ENCODE measurements at places on chromosomes 12 and 14. TPM values are rescaled to one million over a fixed set of nuclear protein-coding genes. Genes with fewer than 3 reads are reported as not detected.

DNA sequence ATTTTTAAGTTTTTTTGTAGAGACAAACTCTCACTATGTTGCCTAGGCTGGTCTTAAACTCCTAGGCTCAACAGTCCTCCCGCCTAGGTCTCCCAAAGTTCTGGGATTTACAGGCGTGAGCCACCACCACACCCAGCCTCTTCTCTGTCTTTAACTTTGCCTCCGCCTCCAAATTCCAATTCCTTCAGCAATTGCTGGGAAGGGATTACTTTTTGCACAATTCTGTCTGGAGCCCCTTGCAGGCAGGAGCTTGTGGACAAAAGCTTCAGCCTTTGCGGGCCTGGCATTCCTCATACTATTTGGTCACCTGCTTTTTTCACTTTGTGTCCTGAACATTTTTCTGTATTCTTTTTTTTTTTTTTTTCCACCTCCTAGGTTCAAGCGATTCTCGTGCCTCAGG is 26.0 kb downstream of the SH2B3 start:
- DNase-seq, result peak; percentile 22

- peak; percentile 82 for DNase-seq
These were observed at the start of gene AACS for GRCh38 chr12:125065021-125065918. Gene AACS, plus strand, starts transcription at chr12:125065435. Its CDS starts 150 bp downstream, at chr12:125065585.

Gene OR4E2
- not detected for total RNA-seq

DNA sequence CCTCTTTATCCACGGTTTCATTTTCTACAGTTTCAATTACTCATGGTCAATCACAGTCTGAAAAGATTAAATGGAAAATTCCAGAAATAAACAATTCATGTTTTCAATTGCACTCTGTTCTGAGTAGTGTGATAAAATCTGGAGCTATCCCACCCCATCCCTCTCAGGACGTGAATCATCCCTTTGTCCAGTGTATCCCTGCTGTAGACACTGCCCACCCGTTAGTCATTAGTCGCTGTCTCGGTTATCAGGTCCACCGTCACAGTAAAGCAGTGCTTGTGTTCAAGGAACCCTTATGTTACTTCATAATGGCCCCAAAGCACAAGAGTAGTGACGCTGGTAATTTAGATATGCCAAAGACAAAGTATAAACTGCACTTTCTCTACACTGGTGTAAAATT is 141.0 kb upstream of the LMNTD1 start:
- peak; percentile 94 for DNase-seq

DNA sequence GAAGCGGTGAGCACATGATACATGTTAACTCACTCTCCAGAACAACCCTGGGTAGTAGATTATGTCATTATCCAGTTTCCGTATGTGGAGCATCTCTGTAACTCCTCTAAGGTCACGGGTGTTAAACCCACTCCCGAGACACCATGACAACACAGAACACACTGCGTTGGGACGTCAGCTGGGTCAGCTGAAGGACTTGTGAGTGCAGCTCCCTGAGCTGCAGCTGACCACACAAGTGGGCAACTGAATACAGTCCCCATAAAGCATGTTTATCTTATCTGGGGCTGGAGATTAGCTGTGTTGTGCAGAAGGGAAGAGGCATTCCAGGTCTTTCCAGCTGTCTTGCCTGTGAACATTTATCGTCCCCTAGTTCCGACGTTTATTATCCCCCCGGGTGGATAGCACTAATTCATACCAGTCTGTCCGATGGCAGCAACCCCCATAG is 211.5 kb downstream of the CHST11 start:
- no peak for DNase-seq

- no peak for DNase-seq
These were observed 49.5 kb downstream of the GPR137C start for GRCh38 chr14:52602131-52602530.

DNA sequence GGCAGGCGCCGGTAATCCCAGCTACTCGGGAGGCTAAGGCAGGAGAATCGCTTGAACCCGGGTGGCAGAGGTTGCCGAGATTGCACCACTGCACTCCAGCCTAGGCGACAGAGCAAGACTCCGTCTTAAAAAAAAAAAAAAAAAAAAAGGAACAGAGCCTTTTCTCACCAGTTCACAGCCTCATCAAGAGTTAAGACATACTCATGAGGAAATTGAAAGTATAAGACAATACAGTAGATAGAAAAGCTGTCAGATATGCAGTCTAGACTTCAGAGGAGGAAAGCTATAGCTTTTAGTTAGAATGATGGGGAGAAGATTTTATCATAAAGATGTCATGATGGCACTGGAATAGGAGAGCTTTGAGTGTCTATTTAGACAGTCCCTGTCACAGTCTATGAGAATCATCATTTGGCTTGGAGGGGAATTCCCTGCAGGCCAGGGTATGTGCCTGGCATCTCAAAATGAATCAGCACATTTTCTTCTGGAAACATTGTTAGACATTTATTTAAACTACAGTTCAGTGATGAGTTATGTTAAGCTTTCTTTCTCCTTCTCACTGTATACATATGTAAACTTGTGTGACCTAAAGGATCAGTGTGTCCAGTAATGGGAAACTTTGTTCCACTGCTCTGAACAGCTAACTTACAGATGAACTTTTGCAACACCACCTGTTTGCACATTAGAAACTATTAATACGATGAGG is 2.9 kb upstream of the RAB35 start:
- no peak for DNase-seq

- no peak for DNase-seq
These were observed 56.7 kb downstream of the C14orf132 start for GRCh38 chr14:96095581-96096476.

- no peak for DNase-seq
These were observed 210.6 kb downstream of the ADGRD1 start for GRCh38 chr12:131164096-131164872.

- DNase-seq, result no peak
These were observed 24.7 kb upstream of the AP4S1 start for GRCh38 chr14:31000629-31001338.

Gene CDH24
- total RNA-seq, result 0.60 TPM

Data from lung microvascular endothelial cell (primary cell).